ENCODE measurements at places on chromosomes 5 and 9.
A peak's percentile ranks its signal among the peaks of the same experiment; 100 is the strongest.

- DNase-seq, result peak; percentile 33
Measured at GRCh38 chr5:125411071-125411743, 664.8 kb upstream of the ZNF608 start.

- no peak for DNase-seq
Measured at GRCh38 chr5:108054349-108054748, 327.5 kb downstream of the FBXL17 start.

- no peak for DNase-seq
Measured at GRCh38 chr5:131265311-131265803, 1.5 kb downstream of the CDC42SE2 start.

- DNase-seq, result no peak
Measured at GRCh38 chr5:134003817-134004625, 754 bp downstream of the VDAC1 start.

DNA sequence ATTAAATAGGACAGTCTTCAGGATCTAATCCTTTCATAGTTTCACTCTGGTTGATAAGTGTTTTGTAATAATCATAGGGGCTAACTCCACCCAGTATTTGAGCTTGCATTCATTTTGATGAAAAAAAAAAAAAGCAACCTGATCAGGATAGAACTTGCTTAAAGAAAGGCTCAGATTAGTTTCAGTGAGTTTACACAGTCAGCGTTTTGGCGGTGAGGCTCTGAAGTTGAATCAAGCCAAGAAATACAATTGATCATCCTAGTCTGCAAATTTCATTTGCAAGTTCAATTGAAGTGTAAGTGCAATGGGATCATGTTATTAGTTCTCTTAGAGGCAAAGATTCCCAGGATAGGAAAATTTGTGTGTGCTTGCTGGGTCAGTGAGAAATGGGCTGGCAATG is 159.7 kb upstream of the ELL2 start:
- no peak for DNase-seq

DNA sequence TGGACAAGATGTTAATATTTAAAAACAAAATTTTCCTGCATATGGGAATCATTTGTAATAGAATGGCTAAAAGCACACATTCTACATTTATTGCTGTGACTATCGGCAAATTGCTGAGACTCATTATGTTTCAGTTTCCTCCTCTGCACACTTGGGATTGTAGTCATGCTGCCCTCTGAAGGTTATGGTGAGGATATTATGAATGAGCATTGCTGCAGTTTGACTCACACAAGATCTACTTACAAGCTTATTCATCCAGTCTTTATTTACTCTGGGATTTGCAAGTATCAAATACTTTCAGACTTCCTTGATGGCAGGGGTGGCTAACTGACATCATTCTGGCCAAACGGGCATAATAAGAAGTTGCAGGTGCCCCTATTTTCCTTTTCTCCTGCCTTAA is 9.5 kb upstream of the NFIL3 start:
- DNase-seq, result no peak

- DNase-seq, result no peak
Measured at GRCh38 chr5:149170299-149170698, 29.0 kb downstream of the ABLIM3 start.
